ENCODE measurements at places on chromosomes 4 and X.
A peak's percentile ranks its signal among the peaks of the same experiment; 100 is the strongest.

DNA sequence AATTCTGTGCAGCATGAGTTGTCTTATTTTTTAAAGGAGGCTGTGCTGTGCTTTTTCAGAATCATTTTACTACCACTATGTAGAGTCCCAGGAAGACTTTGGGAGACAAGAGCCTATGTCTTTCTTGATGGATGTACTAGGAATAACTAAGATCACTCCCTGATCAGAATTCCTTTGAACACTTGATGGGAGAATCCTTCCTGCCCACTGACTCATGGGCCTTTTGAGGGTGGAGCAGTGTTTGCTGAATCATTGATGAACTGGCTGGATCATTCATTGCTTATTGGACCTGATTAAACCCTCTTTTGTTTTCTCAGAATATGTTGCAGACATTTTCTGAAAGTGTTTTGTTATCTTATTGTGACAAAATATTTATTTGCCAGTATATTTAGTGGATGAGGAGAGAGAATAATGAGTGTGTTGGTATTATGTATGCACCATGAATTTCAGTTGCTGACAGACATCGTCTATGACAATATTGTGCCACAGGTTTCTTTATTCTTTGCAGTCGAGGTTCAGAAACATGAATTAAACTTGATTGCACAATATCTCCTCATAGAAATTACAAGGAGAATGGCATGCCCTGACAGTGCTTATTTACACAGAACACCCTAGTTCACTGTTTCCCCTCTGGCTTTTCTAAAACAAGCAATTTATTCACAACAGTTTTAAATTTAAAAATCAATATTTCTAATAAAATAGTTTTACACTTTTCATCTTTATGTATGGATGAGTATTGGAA, 36.3 kb downstream of the POU4F2 start:
- no peak for DNase-seq

- DNase-seq, result no peak
Measured at GRCh38 chrX:28311466-28311865, 275.8 kb upstream of the IL1RAPL1 start.

DNA sequence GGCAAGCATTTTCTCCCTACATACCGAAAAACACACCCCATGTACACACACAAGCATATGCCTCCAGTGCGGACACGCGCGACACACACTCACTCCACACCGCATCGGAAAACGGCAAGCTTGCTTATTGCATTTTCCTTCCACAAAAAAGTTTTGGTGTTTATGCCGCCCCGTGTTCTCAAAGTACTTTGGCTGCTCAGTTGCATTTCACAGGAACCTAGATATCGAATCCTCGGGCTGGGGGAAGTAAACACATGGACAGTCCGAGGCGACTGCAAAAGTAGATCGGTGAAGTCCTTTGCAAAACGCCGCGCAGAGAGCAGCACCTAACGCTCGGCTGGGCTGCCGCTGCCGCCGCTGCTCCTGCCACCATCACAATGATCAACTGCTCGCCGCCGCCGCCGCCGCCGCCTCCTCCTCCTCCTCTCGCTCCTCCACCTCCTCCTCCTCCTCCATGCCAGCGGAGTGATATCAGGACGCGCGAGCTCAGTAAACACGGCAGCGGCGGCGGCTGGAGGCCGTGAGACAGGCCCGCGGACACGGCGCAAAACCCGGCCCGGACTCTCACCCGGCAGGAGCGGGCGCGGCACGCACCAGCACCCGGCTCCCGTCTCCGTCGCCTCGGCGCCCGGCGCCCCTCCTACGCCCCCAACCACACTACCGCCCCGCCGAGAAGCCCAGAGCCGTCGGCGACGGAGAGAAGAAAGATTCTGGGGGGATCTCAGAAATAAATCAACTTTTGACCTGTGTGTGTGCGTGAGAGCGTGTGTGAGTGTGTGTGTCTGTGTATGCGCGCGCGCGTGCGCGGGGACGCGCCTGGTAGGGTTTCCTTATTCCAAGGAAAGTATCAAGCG, at the start of gene MAML3:
Gene MAML3 (minus strand): TSS at position 467 of the 854 bp plus-strand sequence. CDS start 857 bp downstream, outside the sequence.
- peak; percentile 95 for DNase-seq

DNA sequence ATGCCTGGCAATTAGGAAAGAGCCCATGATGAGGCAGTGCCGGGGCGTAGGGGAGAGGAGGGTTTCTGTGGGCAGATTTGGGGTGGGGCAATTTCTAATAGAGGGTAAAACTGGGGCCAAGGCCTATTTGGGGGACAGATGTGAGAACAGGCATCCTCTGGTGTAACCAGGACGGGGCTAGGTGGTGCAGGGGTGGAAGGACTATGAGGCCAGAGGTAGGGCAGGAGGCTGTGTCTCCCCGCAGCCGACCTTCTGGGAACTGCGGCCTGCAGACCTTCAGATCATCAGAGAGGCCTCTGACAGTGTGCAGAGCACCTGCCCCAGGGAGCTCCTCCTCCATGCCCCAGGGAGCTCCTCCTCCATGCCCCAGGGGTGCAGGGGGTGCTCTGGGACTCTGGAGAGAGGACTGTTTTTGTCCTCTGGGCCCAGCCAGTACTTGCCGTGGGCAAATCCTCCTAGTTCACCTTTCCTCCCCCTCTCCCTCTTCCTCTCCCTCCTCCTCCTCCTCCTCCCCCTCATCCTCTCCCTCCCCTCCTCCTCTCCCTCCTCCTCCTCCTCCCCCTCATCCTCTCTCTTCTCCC, 101.9 kb downstream of the SORCS2 start:
- no peak for DNase-seq

Data from fibroblast of the aortic adventitia (primary cell).